Endothelial cell of umbilical vein (primary cell): ENCODE measurements at places on chromosomes 5 and 9. TPM values are rescaled to one million over a fixed set of nuclear protein-coding genes. Genes with fewer than 3 reads are reported as not detected.

DNA sequence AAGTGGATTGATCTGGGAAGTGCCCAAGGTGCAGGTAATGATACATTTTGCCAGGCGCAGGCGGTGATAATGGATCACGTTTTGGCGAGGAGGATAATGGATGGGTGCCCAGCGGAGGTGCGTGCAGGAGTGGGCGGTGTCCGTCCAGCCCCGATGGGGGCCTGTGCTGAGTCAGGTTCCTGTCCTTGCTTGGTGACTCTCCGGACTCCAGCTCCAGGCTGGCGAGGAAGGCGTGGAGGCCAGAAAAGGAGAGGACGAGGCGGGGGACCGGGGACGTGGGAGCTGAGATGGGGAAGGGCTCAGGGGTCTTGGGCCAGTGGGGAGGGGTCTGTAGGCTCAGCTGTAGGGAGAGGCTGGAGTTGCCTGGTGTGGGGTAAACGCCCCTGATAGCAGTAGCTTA is 268.3 kb downstream of the PBX3 start:
- no peaks in the 10 kb centered on the region for H3K36me3 ChIP-seq
- no peak for DNase-seq
- H3K27me3 ChIP-seq: no peaks in the 10 kb centered on the region
- H3K27ac ChIP-seq: no peak overlapping the region

GRCh38 chr5:10511741-10512640 is 51.9 kb upstream of the ANKRD33B start:
- no peaks in the 10 kb centered on the region for H3K36me3 ChIP-seq
- no peak overlapping the region for H3K27ac ChIP-seq

- H3K36me3 ChIP-seq: no peaks in the 10 kb centered on the region
- H3K27ac ChIP-seq: no peak overlapping the region
- H3K27me3 ChIP-seq: no peaks in the 10 kb centered on the region
- no peak overlapping the region for H3K4me3 ChIP-seq
Observed at GRCh38 chr9:75188756-75189155, 100.4 kb downstream of the OSTF1 start.

GRCh38 chr9:37471942-37472684 is 6.9 kb upstream of the ZBTB5 start:
- peak; percentile 86 for DNase-seq
- no peaks in the 10 kb centered on the region for H3K36me3 ChIP-seq
- H3K27me3 ChIP-seq: no peaks in the 10 kb centered on the region
- H3K4me3 ChIP-seq: no peak overlapping the region

The CCIN gene
- total RNA-seq: 0.22 and 0.44 TPM in 2 replicates

The DDX41 gene
- 86.4 and 103 TPM in 2 replicates for total RNA-seq

DNA sequence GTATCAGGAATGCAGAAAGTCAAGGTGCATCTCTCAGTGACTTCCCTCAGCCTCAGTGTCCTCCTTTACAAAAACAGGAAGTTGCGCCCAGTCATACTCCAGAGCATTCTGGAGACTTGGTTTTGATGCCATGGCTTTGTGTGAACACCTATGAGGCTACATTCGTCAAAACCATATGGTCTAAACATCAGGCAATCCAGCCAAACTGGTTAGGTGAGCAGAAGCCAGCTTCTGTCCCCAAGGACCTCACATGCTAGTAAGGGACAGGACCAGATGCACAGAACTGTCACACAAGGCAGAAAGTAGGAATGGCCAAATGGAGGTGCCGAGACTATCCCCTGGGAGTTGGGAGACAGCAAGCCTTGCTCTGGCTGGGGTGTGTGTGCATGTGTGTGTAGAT is 217.2 kb downstream of the MELK start:
- H3K4me1 ChIP-seq: no peaks in the 10 kb centered on the region
- no peak for DNase-seq
- no peaks in the 10 kb centered on the region for H3K36me3 ChIP-seq
- H3K27me3 ChIP-seq: no peaks in the 10 kb centered on the region

- no peaks in the 10 kb centered on the region for H3K4me1 ChIP-seq
- H3K4me3 ChIP-seq: no peak overlapping the region
- peaks cover 2% of the 10 kb centered on the region for H3K27me3 ChIP-seq
- DNase-seq: no peak
- no peaks in the 10 kb centered on the region for H3K36me3 ChIP-seq
- no peak overlapping the region for H3K27ac ChIP-seq
Observed at GRCh38 chr5:75045071-75045470, 7.3 kb downstream of the GCNT4 start.

The TLE4 gene
- total RNA-seq: 31.4 and 34.5 TPM in 2 replicates

The PCDHGB1 gene
- 0.58 and 0.62 TPM in 2 replicates for total RNA-seq

The CLIC3 gene
- not detected in 2 replicates for total RNA-seq

- H3K36me3 ChIP-seq: no peaks in the 10 kb centered on the region
- H3K4me1 ChIP-seq: no peaks in the 10 kb centered on the region
- H3K27me3 ChIP-seq: no peaks in the 10 kb centered on the region
- no peak overlapping the region for H3K27ac ChIP-seq
Observed at GRCh38 chr9:80143899-80144298, 572.1 kb downstream of the TLE4 start.

The GAS1 gene
- total RNA-seq: 0.15 and 0.18 TPM in 2 replicates
